Adrenal gland (tissue), 19 donors: ENCODE measurements at places on chromosomes 5 and 9. TPM values are rescaled to one million over a fixed set of nuclear protein-coding genes. Genes with fewer than 3 reads are reported as not detected.

GRCh38 chr5:42020788-42021530 lies 95.9 kb downstream of the FBXO4 start:
- H3K27me3 ChIP-seq: no peaks in the 10 kb centered on the region
- no peak for DNase-seq
- H3K36me3 ChIP-seq: no peaks in the 10 kb centered on the region
- H3K4me1 ChIP-seq: no peaks in the 10 kb centered on the region
- no peak overlapping the region for H3K27ac ChIP-seq
- no peak overlapping the region for H3K4me3 ChIP-seq

DNA sequence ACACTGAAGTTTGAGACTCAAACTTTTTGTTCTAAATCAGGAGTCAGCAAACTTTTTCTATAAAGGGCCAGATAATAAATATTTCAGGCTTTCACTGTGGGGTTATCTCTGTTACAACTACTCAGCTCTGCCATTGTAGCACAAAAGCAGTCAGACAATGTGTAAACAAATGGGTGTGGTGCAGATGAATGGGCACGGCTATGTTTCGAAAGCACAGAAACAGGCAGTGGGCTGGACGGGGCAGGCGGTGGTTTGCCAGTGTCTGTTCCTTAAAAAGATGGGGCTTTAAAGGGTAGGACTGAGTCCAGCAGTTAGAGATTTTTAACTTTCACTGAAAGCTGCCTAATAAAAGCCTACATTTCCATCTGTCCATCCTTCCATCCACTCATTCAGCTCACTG lies 48.9 kb downstream of the PFDN1 start:
- no peak overlapping the region for H3K27ac ChIP-seq
- H3K4me1 ChIP-seq: peaks cover 12% of the 10 kb centered on the region
- H3K36me3 ChIP-seq: peaks cover 7% of the 10 kb centered on the region

DNA sequence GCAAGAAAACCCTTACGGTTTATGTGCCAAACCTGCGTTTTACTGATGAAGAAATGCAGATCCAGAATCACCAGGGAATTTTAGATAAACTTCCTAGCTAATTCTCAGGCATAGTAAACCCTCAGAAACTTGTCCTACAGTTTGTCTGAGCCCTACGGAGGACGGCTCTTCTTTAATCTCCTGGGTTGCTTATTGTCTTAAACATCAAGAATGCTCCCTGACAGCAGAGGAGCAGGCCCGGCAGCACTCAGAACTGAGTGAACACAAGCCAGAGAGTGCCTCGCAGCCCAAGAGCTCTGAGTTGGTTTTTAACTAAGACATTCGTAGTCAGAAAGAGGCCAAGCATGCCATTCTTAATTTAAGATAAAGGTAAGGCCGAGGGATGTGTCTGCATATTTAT lies 114.7 kb upstream of the ERCC6L2 start:
- no peaks in the 10 kb centered on the region for H3K27me3 ChIP-seq
- no peak for DNase-seq
- no peak overlapping the region for H3K27ac ChIP-seq
- no peak overlapping the region for H3K4me3 ChIP-seq
- no peaks in the 10 kb centered on the region for H3K36me3 ChIP-seq

DNA sequence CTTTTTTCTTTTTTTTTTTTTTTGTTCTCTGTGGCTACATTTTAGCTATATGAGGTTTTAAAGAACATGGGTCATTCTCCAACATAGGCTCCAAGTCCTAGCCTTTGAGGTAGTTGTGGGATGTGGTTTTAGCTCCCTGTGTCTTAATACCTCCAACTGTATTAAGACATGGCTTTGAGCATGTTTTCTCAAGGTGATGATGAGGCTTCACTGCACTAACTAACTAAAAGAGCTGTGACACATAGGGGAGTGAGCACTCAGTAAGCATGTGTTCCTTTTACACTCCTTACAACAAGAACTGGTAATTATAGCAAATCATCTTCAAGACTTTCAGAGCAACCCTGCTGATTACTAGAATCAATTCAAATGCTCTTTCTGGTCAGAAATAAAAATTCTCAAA lies 333.6 kb upstream of the CCNH start:
- no peaks in the 10 kb centered on the region for H3K36me3 ChIP-seq
- no peaks in the 10 kb centered on the region for H3K27me3 ChIP-seq

GRCh38 chr5:74122175-74122574 lies 496.2 kb downstream of the ARHGEF28 start:
- H3K4me1 ChIP-seq: no peaks in the 10 kb centered on the region
- H3K36me3 ChIP-seq: no peaks in the 10 kb centered on the region
- H3K27me3 ChIP-seq: no peaks in the 10 kb centered on the region
- DNase-seq: no peak

- no peak for DNase-seq
- no peaks in the 10 kb centered on the region for H3K27me3 ChIP-seq
- H3K27ac ChIP-seq: no peak overlapping the region
- no peaks in the 10 kb centered on the region for H3K36me3 ChIP-seq
Measured at GRCh38 chr5:36948041-36948440, 71.5 kb downstream of the NIPBL start.

DNA sequence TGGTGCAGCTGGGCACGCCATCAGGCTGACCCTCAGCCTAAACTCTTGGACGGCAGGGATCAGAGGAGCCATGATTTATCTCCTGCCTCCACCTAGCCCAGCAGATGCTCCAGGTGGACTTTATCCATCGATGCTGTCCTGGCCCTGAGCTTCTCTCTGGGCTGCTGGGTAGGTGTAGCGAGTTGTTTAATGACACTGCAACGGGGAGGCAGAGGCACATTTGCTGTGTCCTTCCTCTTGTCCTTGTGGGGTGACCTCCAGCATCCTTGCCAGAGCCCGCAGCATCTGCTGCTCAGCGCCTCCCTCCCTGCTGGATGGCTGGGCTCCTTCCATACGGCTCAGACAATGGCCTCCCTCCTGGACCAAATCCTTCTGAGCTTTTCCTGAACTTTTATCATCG lies 103.1 kb upstream of the IRX4 start:
- H3K4me3 ChIP-seq: no peak overlapping the region
- no peaks in the 10 kb centered on the region for H3K27me3 ChIP-seq
- no peak overlapping the region for H3K27ac ChIP-seq
- H3K4me1 ChIP-seq: no peaks in the 10 kb centered on the region
- DNase-seq: no peak
- H3K36me3 ChIP-seq: no peaks in the 10 kb centered on the region

GRCh38 chr5:61330341-61330844 lies 1.7 kb upstream of the ZSWIM6 start:
- no peaks in the 10 kb centered on the region for H3K27me3 ChIP-seq
- peak; percentile 40 for DNase-seq
- peaks cover 26% of the 10 kb centered on the region for H3K4me1 ChIP-seq
- no peaks in the 10 kb centered on the region for H3K36me3 ChIP-seq
- peak overlapping the region; percentile 77 for H3K4me3 ChIP-seq

DNA sequence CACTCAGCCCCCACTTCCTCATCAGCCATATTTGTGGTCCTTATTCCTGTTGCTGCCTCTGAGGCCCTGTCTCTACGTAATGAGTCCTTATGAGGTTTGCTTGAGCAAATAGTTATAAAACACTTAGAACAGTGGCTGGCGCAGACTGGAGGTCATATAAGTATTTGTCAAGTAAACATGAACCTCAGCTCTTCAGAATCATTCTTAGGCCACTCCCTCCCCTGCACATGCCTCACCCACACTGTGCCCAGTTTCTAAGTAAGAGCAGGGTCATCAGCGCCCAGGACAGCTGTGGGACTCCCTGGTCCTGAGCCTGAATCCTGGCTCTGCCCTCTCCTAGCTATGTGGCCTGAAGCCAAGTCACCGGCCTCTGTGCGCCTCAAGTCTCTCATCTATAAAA lies 4.0 kb downstream of the ST6GALNAC4 start:
- peaks cover 27% of the 10 kb centered on the region for H3K4me1 ChIP-seq
- no peak overlapping the region for H3K4me3 ChIP-seq
- no peaks in the 10 kb centered on the region for H3K36me3 ChIP-seq
- DNase-seq: no peak

GRCh38 chr9:86800681-86801080 lies 146.6 kb downstream of the GAS1 start:
- no peaks in the 10 kb centered on the region for H3K4me1 ChIP-seq
- H3K27ac ChIP-seq: no peak overlapping the region
- H3K4me3 ChIP-seq: no peak overlapping the region
- no peaks in the 10 kb centered on the region for H3K36me3 ChIP-seq

- no peaks in the 10 kb centered on the region for H3K27me3 ChIP-seq
- no peaks in the 10 kb centered on the region for H3K36me3 ChIP-seq
- peaks cover 15% of the 10 kb centered on the region for H3K4me1 ChIP-seq
- H3K4me3 ChIP-seq: peak overlapping the region; percentile 99
- no peak for DNase-seq
- no peak overlapping the region for H3K27ac ChIP-seq
Measured at GRCh38 chr9:97981846-97982682, 1.1 kb upstream of the ANP32B start.

GRCh38 chr5:39943811-39944210 lies 519.0 kb upstream of the DAB2 start:
- no peaks in the 10 kb centered on the region for H3K27me3 ChIP-seq
- no peak overlapping the region for H3K27ac ChIP-seq
- no peak overlapping the region for H3K4me3 ChIP-seq
- H3K4me1 ChIP-seq: no peaks in the 10 kb centered on the region

GRCh38 chr5:135063511-135064234 lies 29.6 kb upstream of the PITX1 start:
- no peak overlapping the region for H3K4me3 ChIP-seq
- H3K27ac ChIP-seq: no peak overlapping the region
- H3K27me3 ChIP-seq: no peaks in the 10 kb centered on the region
- no peaks in the 10 kb centered on the region for H3K4me1 ChIP-seq

DNA sequence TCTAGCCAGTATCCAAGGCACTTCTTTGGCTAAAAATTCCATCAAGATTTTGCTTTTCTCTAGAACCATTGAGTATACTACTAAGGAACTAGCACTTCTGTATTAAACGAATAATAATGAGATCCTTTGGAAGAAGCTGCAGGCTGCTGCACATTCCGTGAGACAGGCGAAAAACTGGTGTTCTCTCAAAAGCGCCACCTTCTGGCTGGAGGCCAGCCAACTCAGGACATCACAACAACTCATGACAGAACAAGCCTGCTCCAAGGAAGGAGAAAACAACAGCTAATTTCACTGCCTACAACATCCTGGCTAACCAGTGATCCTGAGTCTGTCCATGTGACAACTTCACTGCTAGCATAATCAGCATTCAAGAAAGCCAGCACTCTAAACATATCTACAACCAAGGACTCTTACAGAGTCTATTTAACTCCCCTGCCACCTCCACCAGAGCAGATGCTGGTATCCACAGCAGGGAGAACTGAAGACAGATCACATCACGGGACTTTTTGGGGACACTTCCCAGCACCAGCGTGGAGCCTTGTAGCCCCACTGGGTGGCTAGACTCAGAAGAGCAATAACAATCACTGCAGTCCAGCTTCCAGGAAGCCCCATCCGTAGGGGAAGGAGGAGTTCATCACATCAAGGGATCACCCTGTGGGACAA lies 150.5 kb downstream of the YTHDC2 start:
- no peaks in the 10 kb centered on the region for H3K36me3 ChIP-seq
- peak; percentile 69 for DNase-seq
- H3K4me3 ChIP-seq: no peak overlapping the region
- no peak overlapping the region for H3K27ac ChIP-seq

DNA sequence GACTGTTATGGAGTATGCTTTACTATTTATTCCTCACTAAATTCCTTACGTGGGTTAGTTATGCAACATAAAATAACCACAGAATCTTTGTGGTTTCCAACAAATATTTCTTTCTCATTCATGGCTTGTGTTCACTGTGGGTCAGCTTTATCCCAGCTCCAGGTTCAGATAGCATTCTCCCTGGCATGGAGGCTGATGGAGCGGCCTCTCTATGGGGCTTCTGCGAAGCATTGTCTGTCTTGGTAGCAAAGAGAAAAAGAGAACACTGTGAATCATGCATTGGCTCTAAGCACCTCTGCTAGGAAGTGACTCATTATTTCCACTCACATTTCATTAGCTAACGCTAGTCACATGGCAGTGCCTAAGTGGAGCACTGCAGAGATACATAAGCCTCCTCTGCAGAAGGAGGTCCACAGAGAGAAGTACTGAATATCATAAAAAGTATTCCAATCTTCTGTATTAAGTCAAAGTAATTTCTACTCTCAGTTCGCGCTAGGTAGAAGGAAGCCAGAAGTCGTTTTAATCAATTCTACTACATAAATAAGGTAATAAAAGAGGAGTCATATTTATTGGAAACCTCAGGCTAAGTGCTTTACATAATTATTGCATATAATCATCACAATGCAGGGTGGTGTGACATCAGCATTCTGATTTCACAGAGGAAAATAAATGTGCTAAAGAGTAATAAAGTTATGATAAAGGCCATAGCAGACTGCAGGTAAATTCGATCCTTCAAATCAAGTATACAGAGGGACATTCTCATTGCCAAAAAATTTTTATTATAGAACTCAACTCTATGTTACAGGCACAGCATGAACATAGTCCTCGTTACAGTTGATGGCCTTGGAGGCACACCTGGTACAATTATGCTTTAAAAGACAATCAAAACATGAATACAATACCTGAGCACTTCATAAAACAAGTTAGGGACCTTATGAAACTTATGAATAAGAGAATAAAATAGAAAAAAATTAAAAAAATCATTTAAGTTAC lies 531.1 kb downstream of the CETN3 start:
- peak; percentile 5 for DNase-seq
- H3K27me3 ChIP-seq: no peaks in the 10 kb centered on the region
- H3K4me3 ChIP-seq: no peak overlapping the region
- H3K4me1 ChIP-seq: no peaks in the 10 kb centered on the region

- H3K4me3 ChIP-seq: no peak overlapping the region
- H3K27me3 ChIP-seq: no peaks in the 10 kb centered on the region
- peak overlapping the region; percentile 80 for H3K27ac ChIP-seq
- DNase-seq: peak; percentile 89
Measured at GRCh38 chr9:104906441-104907277, 21.3 kb downstream of the ABCA1 start.

- H3K36me3 ChIP-seq: no peaks in the 10 kb centered on the region
- H3K27ac ChIP-seq: no peak overlapping the region
- H3K27me3 ChIP-seq: no peaks in the 10 kb centered on the region
- H3K4me3 ChIP-seq: no peak overlapping the region
- DNase-seq: peak; percentile 25
Measured at GRCh38 chr9:69549310-69550202, 122.6 kb downstream of the APBA1 start.

DNA sequence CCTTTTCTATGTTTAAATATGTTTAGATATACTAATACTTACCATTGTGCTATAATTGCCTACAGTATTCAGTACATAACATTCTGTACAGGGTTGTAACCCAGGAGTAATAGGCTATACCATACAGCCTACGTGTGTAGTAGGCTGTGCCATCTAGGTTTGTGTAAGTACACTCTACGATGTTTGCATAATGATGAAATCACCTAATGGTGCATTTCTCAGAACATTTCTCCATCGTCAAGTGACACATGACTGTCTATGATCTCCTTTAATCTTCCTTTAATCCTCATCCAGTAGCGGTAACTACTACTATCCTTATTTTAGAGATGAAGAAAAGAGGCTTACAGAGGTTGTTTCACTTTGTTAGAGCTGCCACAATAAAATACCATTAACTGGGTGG lies 369.2 kb downstream of the PLK2 start:
- no peaks in the 10 kb centered on the region for H3K36me3 ChIP-seq
- H3K27ac ChIP-seq: no peak overlapping the region
- no peak overlapping the region for H3K4me3 ChIP-seq
- no peaks in the 10 kb centered on the region for H3K4me1 ChIP-seq
- no peak for DNase-seq

PCA3 gene
- total RNA-seq: not detected

FBLL1 gene
- total RNA-seq: not detected

HMCN2 gene
- 0.50 TPM for total RNA-seq

HINT1 gene
- total RNA-seq: 193 TPM

SLC1A3 gene
- 94.1 TPM for total RNA-seq

SLC46A2 gene
- not detected for total RNA-seq

FOXD4L5 gene
- not detected for total RNA-seq

KIAA1191 gene
- 106 TPM for total RNA-seq

FRRS1L gene
- 24.8 TPM for total RNA-seq

PTPN3 gene
- 2.8 TPM for total RNA-seq

ADGRD2 gene
- 0.39 TPM for total RNA-seq

C6 gene
- 5.9 TPM for total RNA-seq

ADAMTSL2 gene
- total RNA-seq: 23.5 TPM
